ENCODE measurements at places on chromosomes 4 and X.

DNA sequence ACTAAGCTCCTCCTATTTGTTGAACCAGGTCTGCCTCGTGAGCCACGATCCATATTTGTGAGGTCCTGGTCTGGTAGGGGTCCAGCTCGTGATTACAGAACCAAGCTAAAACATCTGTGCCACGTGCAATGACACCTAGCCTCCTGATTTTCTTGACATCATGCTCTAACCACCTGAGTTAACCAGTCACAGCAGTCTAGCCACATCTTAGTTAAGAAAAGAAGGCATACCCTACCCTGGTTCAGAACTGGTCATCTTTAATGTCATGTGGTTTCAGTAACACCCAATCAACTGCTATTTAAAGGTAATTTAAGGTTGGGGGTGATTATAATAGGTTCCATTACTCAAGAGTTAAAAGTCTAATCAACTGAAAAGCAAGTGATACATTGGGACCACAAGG lies 28.4 kb downstream of the ARHGEF6 start:
- DNase-seq: no peak

- no peak for DNase-seq
Measured at GRCh38 chr4:159542296-159542695, 439.4 kb downstream of the RAPGEF2 start.

- no peak for DNase-seq
Measured at GRCh38 chr4:153822316-153822715, 33.4 kb upstream of the SFRP2 start.

- peak; percentile 56 for DNase-seq
Measured at GRCh38 chr4:8267077-8267476, 2.5 kb upstream of the HTRA3 start.

GRCh38 chr4:89463341-89463740 lies 155.7 kb upstream of the GPRIN3 start:
- no peak for DNase-seq

GRCh38 chr4:48909697-48910096 lies 3.1 kb upstream of the OCIAD2 start:
- peak; percentile 94 for DNase-seq

DNA sequence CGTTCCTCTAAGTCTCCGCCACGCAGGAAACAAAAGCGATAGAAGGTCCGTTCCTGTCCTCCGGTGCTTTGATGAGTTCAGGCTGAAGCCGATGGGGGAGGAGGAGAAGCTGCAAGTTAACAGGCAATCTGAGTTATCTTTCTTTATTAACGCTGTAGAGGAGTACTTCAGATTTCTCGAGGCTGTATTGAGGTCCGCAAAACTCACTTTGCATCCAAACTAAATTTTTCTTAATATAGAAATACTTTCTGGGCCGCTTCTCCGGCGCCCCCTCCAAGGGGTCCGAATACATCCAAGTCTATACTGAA lies 395 bp upstream of the SOWAHB start:
- DNase-seq: no peak

GRCh38 chr4:13386405-13387107 lies 97.6 kb downstream of the RAB28 start:
- no peak for DNase-seq

- no peak for DNase-seq
Measured at GRCh38 chrX:110402091-110402849, 43.6 kb downstream of the RTL9 start.

GRCh38 chr4:42442601-42443000 lies 45.3 kb downstream of the SHISA3 start:
- DNase-seq: no peak

- DNase-seq: no peak
Measured at GRCh38 chrX:154420402-154420756, 8.1 kb upstream of the ATP6AP1 start.

DNA sequence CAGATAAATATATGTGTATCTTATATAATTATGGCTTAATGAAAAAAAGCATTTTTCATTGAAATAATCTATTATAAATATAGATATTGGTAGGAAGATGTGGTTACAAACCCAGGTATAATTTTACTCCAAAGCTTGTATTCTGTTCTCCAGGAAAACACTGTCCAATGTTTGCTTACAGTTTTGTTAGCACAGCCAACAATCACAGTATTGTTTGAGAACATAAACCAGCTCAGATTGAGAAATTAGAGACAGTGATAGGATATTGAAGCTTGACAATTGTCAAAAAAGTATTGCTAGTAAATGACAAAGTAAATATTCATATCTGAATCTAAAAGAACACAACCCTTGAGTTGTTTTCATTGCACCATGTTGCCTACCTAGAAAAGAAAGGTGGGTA lies 228.8 kb downstream of the ADGRL3 start:
- no peak for DNase-seq

- DNase-seq: no peak
Measured at GRCh38 chr4:3364199-3364598, 71.4 kb downstream of the RGS12 start.

- DNase-seq: no peak
Measured at GRCh38 chr4:54541426-54542118, 116.2 kb upstream of the KIT start.

GRCh38 chr4:18401425-18401824 lies 379.9 kb upstream of the LCORL start:
- DNase-seq: no peak

DNA sequence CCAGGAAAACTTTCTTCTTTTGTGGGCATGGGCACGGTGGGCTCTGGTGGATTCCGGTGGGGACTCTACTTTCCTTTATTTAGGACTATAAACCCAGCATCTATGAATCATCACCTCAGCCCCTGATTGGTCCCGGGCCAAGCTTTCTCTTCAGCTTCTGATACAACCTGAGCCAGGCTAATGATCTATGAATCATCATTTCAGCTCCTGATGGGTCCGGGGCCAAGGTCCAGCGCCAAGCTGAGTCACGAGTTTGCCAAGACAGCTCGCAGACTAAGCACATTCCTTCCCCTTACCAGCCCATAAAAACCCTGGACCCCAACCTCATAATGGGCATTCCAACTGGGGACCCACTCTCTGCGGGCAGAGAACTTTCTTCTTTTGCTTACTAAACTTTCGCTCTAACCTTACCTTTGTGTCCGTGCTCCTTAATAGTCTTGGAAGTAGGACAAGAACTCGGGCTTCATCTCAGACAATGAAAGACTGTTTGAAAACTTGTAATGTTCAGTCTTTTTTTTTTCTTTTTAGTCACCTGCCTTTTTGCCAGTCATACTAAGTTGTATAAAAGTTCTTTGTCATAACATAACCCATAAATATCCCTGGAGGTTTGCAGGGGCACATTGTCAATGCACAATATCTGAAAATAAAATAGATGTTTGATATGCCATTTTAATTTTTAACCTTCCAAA lies 904.9 kb upstream of the EPHA5 start:
- DNase-seq: peak; percentile 89

DNA sequence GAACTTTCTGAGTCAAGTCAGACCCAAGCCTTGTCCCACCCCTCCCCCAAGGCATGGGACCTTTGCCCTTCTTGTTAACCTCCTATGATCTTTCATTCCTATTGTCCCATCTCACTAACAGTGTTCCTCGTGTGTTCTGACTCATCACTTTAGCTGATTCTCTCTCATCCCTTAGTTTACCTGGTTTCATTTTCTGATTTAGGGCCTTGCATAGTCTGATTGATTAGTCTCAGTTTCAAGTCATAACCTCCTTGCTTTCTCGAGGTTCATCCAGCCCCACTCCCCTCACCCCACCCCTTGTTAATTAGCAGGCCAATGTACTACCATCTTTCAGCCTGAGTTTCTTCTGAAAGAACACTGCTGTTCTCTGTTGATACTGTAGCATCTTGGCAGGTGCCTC lies 517.4 kb downstream of the RPA4 start:
- DNase-seq: no peak
